ENCODE measurements at places on chromosomes 12 and 14.

DNA sequence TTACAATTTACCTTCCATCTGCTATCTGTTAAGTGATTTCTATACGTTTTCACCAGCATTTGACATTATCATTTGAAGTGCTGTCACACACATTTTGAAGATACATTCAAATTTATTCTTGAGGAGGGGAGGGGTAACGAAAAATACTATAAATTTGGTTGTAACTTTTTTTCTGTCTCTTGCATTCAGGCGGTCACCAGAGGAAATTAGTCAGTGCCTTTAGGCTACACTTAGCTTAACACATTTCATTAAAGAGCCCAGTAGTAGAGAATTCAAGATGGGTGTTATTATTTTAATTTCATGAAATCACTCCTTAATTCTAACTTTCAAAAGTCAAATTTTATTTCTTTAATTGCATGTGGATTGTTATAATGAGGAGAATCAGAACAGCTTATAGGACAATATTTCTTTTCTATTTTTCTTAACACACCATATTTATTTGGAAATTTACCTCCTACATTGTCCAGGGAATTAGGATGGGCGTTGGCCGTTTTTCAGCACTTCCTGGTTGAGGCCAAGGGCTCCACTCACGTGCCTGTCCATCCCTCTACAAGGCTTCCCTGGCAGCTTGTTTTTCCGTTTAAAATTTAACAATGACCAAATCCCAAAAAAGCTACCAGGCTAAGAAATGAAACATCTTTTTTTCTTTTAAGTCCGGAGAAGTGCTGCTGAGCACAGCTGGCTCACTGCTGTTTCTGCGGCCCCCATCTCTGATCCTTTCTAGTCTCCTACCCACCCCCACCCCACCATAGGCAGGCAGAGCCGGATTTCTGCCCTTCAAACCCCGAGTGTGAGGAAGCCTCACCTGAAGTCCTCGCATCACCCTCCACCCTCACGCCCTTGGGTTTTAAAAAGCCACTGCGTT is 1.1 kb upstream of the FAR2 start:
- peak; percentile 58 for DNase-seq

DNA sequence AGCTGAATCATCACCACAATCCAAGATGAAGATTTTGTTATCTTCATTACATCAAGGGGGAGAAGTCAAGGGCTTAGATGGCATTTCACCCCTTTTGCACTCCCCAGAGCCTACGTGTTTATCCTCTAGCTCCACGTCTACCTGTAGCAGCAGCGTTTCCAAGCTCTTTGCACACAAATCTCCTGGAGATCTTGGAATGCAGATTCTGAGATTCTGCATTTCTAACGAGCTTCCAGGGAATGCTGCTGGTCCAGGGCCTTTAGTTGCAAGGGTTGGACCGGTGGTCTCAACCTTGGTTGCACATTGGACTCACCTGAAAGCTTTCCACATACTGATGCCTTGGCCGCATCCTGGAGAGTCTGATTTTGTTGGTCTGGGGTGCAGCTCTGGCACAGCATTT is 49.5 kb upstream of the STON2 start:
- peak; percentile 80 for DNase-seq

DNA sequence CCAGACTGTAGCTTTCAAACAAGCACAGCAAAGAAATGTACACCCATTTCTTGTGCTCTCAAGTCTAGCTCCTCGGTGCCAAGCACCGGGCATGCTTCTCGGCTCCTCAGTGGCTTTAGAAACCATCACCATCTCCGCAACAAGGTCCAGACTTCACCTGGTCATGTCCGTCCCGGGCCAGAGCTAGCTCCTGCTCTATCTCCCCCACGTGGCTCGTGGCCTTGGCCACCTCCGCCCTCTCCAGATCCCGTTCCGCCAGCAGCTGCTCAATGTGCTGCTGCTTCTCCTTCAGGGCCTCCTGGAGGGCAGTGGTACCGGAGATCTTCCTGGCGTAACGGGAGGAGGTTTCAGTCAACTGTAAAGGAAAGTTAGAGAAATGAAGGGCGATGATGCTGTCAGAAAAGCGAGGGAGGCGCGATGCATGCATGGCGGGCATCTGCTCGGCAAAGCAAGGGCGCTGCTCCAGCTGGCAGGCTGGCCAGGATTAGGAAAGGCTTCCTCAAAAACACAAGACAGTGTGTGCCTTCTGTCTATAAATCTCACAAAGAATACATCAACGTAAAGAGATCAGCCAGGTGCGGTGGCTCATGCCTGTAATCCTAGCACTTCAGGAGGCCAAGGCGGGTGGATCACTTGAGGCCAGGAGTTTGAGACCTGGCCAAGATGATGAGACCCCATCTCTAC is 67.4 kb downstream of the CLIP1 start:
- no peak for DNase-seq

DNA sequence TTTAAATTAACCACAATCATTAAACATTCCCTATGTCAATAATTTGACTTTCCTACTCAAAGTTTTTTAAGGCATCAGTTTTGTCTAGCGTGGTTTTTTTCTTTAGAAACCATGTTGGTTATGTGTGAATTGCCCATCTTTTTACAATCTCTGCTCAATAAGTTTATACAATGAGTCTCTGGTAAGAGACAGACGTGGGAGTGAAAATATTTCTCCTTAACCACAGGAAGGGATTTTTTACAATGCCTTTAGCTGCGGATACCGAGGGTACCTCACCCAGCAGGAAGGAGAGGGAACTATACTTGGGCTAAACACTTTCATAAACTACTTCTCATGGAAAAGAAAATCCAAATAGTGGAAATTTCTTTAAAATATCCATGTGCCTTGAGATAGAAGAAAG is 191.4 kb upstream of the BCL2L14 start:
- no peak for DNase-seq

GRCh38 chr14:69055999-69056788 is 77.1 kb upstream of the ACTN1 start:
- DNase-seq = no peak

- DNase-seq = no peak
Observed at GRCh38 chr12:120813588-120814153, 88.0 kb downstream of the ACADS start.

DNA sequence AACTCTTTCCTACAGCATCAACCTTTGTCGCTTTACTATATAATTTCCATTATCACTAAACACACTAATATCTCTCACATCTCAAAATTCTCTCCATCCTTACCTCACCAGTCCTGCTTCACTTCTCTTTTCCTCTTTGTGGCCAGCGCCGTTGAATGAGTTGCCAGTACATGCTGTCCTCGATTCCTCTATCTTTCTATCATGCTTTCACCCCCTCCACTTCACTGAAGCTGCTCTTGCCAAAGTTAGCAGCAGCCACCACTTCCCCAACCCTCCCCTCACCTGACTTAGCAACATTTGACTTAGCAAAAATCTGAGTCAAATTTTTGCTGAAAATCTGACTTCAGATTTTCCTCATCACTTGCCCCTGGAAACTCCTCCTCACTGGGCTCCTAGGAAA is 210.4 kb downstream of the ANO6 start:
- no peak for DNase-seq

GRCh38 chr14:85483037-85483436 is 46.9 kb upstream of the FLRT2 start:
- DNase-seq = no peak

GRCh38 chr14:38737686-38738407 is 365.2 kb downstream of the SEC23A start:
- DNase-seq = peak; percentile 14

DNA sequence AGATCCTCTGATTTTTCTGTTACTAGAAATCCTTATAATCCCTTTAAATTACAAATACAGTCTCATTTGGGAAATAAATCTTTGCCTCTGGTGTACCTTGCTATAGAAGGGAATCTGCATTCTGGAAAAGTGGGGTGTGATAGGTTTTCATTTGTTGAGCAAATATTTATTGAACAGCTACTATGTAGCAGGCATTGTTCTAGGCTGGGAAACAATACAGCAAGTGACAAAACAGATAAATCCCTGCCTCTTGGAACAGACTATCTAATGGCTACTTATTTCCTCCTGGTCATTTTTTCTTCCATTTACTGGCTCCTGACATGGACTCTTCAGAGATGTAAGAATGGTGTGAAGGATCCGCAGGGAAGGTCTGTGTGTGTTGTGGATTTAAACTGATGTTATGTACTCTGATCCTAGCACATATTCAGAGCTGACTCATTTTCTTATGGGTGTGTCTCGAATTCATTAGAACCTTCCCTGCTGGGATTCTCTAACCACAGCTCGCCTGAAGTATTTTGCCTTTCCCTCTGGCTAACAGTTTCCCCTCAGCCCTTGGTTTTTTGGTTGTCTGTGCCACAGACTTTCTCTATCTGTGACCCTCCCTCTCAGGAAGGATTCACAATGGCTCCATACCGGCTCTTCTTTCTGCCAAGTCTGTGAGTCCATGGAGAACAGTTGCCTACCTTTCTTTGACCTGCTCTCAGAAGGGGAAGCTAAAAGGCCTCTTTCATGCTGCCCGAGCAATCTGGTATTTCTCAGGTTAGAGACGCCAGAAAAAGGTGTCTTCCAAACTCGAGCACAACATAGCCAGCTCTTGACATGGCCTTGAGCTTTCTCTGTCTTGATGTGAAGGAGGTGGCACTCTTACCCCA is 53.7 kb downstream of the TMTC2 start:
- no peak for DNase-seq

DNA sequence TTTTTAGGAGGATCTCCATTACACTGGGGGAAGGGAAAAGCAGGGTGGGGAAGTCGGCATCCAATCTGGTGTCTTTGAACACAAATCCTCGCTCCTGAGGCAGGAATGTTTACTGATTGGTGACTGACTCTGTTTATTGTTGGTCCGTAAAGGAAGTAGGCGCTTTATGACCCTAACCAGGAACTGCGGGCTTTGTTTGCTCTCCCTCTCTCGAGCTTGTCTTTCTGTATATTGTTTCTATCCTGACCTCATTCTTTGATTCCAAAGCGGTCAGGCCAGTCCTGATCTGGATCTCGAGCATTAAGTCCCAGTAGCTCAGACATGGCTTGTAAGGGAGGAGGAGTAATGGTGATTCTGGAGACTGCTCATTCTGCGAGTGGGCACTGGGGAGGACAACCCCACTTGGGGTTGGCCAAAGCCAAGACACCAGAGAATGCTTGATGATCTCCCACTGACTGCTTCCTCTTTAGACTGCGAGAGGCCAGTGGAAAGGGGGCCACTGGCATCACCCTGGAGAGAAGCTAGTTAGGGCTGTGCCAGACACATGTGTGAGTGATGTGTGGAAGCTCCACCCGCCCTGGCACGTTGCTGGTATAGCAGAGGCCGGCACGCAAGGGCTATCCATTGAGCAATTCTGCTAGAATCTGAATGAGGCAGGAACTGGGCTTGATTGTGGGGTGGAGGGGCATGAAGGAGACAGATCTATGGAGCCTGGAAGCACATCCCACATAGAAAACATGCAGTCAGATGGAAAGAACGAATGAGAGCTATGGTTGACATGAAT is 194.6 kb downstream of the PAX9 start:
- no peak for DNase-seq

GRCh38 chr12:77847060-77847541 is 16.4 kb downstream of the NAV3 start:
- DNase-seq = no peak

DNA sequence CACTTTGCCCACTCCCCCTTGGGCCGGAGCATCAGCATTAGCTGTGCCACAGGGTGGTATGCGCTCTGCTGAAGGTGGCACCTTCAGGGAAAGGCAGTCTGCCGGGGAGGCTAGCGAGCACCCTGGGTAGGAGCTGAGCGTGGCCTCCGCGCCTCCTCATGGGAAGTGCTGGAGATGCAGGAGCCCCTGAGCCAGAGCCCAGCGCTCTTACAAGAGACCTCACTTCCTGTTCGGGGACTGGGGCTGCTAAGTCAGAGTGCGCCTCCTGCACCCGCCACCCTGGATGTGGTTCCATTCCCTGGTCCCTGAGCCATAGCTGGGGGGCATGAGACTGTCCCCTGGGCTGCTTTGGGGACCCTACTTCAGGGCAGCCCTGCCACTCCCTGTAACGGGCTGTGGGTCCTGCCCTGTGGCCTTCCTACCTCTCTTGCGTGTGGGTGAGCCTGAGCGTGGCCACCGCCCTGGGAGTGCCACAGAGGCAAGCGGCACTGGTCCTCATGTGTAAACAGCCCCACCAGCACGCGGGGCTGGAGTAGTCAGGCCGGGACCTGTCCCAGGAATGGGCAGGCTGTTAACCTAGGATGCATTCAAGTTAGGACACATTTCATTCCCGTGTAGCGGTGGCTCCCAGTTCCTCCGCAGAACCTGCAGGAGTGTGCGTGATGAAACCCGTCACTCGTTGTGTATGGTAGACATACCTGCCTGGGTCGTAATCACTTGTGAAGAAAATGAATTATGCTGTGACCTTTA is 19.4 kb downstream of the COA8 start:
- no peak for DNase-seq

DNA sequence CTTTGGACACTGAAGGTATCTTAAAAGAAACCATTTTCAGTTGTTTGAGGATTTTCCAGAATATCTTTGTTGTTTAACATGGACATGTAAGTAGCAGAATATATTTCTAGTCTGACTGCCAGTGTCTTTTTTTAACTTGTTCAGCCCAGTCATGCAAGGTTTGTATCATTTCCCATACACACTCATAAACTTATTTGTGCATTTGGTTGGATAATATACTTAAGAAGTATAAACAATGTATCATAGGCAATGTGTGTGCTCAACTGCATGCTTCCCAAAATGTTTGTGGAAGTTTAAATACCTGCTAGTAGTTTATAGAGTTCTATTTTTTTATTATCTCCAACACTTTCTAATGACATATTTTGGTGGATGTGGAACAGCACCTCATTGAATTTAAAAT is 707.4 kb upstream of the FBXO33 start:
- no peak for DNase-seq

- no peak for DNase-seq
Observed at GRCh38 chr14:72845683-72846082, 48.2 kb downstream of the DPF3 start.

DNA sequence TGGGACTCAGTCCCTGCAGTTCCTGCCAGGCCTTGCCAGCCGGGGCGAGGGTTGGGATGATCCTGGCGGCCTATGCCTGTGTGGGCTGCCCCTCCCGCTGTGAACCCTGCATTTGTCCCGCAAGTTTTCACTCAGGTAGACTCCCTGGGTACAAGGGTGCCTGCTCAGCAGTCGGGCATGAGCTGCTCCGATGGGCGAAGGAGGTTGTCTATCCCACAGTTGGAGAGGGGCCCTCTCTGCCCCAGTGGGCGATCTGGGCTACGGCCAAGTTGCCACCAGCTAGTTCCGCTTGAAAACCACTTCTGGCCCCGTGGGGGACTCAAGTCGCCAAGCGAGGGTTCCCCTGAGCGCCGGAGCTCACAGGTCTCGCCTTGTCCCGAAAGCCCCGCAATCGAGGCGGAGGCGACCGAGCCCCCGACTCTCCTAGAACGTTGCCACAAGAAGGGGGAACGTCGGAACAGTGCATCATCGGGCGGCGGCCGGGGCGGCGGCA is 365 bp upstream of the TPI1 start:
- DNase-seq = peak; percentile 62
